ENCODE measurements at places on chromosomes 1 and 21.
A peak's percentile ranks its signal among the peaks of the same experiment; 100 is the strongest.

GRCh38 chr1:12436345-12436658 lies 181.7 kb downstream of the DHRS3 start:
- no peak for DNase-seq

DNA sequence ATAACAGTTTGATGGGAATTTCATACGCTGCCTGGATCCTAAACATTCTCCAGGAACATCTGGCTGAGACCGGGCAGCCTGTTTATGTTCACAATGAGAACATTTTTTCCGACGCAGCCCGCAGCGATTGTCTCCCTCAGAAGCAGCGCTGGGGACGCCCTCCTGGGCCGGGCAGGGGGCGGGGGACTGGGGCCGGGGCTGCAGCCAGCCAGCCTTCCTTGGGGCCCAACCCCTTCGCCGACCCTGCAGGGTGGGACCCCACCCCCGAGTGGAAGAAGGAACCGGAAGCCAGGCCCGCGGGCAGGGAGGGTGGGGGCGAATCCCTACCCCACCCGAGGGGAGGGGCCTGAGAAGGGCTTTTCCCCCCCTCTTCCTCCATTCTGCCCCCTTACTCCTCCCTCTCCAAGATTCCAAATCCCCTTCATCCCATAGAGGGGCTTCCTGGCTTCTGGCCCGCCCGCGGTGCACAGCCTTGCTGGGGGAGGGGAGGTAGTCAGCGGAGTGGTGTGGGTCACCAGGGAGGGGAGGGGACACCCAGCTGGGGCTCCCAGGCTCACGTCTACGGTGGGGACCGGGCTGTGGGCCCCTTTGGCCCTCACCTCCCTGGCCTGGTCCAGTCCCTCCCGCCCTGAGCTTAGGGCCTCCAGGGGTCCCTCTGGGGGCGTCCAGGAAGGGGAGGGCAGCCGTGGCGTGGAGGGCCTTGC lies 60.6 kb downstream of the WNT9A start:
- DNase-seq, result no peak

DNA sequence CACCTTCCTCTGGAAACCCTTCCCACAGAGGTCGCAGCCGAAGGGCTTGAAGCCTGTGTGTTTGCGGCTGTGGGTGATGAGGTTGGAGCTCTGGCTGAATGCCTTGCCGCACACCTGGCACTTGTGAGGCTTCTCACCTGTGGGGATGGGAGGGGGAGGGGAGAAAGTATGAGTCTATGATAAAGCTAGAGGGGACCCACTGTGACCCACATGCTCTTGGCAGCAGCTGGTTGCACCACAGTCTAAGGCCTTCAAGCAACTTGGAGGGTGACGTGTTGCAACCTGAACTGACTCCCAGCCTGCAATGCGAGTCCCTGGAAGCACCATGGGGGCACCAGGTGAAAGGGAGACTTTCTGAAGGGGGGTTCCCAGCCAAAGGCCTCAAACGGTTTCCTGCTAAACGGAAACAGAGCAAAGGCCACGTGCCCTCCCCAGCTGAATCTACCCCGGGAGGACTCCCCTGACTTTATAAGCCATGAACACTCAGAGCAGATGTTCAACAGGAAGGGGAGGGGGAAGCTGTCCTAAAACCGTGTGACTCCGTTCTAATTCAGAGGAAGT lies 10.6 kb downstream of the GFI1 start:
- DNase-seq, result peak; percentile 50

- no peak for DNase-seq
These were observed 82.5 kb downstream of the NPHP4 start for GRCh38 chr1:5909576-5910275.

DNA sequence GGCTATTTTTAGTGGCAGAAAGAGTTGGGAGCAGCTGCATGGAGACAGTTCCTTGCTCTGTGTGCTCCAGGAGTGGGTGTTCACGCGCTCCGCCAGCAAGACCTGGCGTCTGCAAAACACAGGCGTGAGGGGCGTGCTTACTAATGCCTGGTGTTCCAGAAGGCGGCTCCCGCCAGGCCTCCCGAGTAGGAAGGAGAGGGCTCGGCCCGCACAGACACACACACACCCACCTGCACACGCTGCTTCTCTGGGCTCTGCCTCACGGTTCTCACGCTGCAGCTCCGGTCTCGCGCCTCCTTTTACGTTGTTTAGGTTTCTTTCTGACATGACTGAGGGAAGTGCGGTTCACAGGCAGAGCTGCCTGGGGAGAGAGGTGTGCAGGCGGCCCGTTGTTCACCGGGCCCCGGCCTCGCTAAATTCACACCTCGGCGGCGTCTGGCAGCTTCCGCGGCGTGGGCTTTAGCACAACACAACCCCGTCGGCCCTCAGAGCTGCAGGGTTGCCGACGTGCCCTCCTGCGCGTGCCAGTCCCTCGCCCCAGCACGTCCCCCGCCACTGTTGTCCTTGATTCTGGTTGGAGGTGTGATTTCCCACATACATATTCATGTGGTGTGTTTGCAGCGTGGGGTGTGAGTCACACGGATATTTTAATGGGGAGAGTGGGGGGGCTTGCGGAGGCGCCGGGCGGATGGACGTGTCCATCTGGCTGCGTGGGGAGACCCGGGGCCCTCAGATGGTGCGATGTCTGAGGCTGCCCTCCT lies 77.0 kb downstream of the SKI start:
- DNase-seq, result no peak

DNA sequence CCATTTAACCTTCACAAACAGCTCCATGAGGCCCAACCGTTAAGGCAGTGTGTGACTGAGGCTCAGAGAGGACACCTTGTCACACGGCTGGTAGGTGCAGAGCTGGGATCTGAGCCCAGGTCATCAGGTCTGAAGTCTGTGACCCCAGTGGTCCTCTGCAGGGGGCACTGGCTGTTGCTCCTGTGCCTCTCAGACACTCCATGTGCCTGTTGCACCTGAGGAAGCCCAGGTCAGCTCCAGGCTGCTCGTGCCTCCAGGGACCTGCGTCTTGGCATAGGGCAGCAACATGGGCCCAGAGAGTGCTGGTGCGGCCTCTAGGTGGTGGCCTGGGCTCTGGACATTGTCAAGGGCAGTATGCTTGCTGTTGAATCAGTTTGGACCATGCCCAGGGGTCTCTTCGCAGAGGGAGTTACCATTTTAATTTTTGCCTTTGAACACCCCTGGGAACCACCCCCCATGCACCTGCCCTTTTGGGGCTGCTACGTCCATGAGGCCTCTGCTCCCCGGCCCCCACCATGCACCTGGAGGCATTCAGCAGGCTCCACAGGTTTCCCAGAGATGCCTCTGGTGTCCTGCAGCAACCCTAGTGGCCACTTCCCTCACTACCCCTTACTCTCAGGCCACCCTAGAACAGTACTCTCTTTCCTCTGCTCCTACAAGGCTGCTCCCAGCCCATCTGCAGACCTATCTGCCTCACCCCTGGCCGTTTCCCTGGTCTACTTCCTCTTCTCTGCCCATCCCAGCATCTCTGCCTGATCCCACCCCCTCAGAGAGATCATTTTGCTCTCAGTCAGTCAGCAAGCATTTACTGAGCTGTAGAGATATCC lies 25.2 kb upstream of the EPS8L3 start:
- no peak for DNase-seq

DNA sequence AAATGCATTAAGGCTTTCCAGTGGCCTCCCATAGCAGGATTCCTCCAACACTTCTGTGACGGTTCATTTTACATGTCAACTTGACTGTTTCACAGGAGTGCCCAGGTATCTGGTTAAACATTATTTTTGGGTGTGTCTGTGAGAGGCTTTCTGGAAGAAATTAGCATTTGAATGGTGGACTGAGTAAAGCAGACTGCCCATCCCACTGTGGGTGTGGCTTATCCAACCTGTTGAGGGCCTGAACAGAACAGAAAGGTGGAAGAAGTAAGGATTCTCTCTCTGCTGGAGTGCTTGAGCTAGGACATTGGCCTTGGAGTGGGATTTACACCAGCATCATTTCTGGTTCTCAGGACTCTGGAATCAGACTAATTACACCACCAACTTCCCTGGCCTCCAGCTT lies 85.6 kb downstream of the RGS7 start:
- no peak for DNase-seq

GRCh38 chr21:36981049-36981391 lies 14.6 kb upstream of the HLCS start:
- DNase-seq, result no peak

DNA sequence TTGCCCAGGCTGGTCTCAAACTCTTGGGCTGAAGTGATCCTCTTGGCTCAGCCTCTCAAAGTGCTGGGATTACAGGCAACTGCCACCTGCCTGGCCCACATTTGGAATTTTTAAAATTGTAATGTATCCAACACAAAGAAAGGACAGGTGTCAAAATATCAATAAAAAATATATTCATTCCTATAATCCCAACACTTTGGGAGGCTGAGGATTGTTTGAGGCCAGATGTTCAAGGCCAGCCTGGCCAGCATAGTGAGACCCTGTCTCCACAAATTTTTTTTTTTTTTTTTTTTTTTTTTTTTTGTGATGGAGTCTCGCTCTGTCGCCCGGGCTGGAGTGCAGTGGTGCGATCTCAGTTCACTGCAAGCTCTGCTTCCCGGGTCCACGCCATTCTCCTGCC lies 10.0 kb downstream of the HES2 start:
- no peak for DNase-seq

- DNase-seq, result no peak
These were observed 7.1 kb downstream of the AJAP1 start for GRCh38 chr1:4661595-4661917.

DNA sequence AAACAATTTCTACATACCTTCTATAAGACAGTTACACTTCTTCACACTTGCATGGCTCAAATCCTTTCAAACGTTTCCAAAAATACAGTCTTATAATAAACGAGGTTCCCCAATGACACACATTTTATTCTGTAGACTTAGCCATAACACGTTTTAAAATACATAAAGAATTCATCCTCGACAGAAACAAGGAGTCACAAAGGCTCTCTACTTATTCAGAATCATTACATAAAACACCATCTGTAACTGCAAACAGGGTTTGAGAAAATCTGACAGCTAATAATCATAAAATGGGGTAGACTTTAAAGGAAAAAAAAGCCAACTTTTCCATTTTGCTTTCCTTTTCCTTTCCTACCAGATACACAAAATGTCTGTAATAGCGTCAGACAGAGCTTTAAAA lies 1.8 kb downstream of the PIK3R3 start:
- no peak for DNase-seq

DNA sequence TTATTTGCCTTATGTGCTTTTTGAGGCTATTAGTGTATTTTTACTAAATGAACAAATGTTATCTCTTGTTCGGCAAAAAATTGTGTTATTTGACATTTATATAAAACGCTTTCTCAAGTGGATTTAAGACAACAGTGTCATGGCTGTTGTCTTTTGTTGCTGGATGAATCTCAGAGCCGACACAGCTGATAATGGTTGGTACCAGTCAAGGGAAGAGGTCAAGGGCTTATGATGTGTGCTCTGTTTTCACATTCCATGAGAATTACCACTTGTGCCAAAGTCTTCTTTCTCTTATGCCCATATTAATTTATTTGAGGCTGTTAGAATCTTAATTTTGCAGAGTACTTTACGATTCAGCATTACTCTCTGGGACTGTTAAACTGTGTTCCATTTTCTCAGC lies 17.9 kb upstream of the CD101 start:
- DNase-seq, result no peak

DNA sequence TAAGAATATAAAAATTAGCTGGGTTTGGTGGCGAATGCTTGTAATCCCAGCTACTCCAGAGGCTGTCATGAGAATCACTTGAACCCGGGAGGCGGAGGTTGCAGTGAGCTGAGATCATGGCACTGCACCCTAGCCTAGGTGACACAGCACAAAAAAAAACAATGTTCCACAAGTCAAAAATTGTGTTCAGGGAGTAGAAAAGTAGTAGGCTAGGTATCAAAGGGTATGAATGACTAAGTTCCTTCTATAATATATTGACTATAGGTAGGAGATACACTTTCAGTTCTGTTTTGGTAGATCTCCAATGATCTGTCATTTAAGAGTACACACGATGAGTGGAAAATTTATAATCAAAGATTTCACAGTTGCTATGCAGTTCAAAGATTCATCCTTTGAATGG lies 16.7 kb downstream of the USP48 start:
- DNase-seq, result no peak

DNA sequence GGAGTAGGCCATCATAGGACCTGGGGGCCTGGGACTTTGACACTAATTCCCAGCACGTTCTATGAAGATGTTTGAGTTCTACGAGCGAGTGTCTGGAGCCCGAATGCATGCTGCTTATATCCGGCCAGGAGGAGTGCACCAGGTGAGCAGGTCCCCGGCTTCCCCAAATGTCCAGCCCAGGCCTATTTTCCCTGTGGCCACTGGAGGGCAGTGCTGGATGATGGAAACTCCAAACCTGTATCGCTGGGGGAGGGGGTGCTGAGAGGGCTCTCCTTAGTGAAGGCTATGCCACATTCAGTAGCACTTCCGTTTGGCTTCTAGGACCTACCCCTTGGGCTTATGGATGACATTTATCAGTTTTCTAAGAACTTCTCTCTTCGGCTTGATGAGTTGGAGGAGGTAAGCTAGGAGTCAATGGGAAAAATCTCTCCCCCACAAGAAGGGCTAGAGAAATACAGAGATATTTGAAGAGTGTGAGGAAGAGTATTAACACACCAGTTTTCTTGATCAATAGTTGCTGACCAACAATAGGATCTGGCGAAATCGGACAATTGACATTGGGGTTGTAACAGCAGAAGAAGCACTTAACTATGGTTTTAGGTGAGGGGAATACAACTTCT lies 5.2 kb upstream of the FCER1G start:
- peak; percentile 58 for DNase-seq

GRCh38 chr1:67853704-67854103 lies 20.4 kb upstream of the GNG12 start:
- no peak for DNase-seq

DNA sequence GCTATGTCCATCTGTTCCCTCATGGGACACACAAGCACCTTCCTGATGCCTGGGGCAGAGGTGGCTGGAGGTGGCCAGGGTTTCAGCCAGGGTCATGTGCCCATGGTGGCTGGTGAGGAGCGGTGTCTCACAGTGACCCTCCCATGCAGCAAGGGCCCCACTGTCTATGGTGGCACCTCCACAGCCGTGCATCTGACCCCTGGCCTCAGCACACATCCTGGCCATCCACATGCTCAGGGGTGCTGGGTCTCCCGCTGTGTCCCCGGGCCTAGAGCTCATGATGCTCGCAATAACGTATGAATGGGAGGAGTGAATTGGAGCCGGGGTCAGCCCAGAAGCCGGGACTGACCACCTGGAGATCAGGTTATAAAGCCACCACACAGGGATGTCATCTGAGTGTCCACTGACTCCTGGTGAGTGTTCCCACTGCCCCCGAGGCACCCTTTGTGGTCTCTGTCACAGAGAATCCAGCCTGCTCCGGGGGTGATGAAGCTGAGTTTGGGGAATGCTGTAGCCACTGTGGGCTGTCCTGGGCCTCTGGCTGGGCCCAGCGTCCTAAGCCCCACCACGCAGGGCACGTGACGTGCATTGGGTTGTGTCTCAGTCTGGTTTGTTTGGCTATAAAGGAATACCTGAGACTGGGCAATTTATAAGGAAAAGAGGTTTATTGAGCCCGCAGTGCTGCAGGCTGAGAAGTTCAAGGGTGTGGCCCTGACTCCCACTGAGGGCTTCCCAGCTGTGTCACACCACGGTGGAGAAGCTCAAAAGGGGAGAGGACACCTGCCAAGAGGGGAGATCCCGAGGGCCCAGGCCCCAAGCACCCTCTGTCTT lies 51.7 kb downstream of the SIK1 start:
- DNase-seq, result no peak
